ENCODE measurements at places on chromosomes 5 and 9. TPM values are rescaled to one million over a fixed set of nuclear protein-coding genes. Genes with fewer than 3 reads are reported as not detected.

Gene ACSL6
- total RNA-seq, result under 0.01 TPM

Gene CYSRT1
- 0.30 TPM for total RNA-seq

Gene PCDHGA1
- 0.69 TPM for total RNA-seq

Gene DIPK1B
- 0.30 TPM for total RNA-seq

Gene ANKRD31
- total RNA-seq, result 0.14 TPM

Gene BTNL8
- total RNA-seq, result not detected

Gene RABEPK
- 33.4 TPM for total RNA-seq

Gene IRX1
- total RNA-seq, result not detected

Gene PCDHAC2
- total RNA-seq, result 0.30 TPM

Gene PCDHGB5
- total RNA-seq, result 30.9 TPM

Gene FBXO4
- 10.4 TPM for total RNA-seq

Gene ARL14EPL
- total RNA-seq, result not detected

Gene KIF4B
- total RNA-seq, result 0.09 TPM

Gene ELAVL2
- total RNA-seq, result under 0.01 TPM

Gene TTC23L
- 0.30 TPM for total RNA-seq

Gene MLANA
- 0.05 TPM for total RNA-seq

Gene PCDHB10
- 0.42 TPM for total RNA-seq

Gene PRRX2
- total RNA-seq, result 0.59 TPM

Gene HK3
- total RNA-seq, result not detected

Gene SOX30
- total RNA-seq, result not detected

Gene TBC1D2
- 26.7 TPM for total RNA-seq
